ENCODE measurements at places on chromosomes 5 and 9.

DNA sequence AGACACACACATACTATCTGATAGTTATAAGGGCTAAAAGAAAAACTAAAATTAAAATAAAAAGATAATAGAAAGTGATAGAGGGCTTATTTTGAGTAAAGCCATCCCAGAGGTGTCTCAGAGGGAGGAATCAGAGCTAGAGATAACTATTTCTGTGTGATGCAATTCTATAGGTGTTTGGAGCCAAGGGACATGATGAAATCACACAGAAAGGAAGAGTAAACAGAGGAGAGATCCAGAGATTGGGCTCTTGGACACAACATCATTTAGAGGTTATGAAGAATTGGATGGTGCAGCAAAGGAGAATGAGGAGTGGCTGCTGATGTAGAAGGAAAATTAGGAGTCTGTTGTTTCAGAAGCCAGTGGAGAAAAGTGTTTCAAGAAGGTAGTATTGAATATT, 393.5 kb downstream of the DIRAS2 start:
- DNase-seq, result no peak

- DNase-seq, result no peak
Observed at GRCh38 chr5:142825378-142826089, 55.4 kb downstream of the ARHGAP26 start.

GRCh38 chr9:1869843-1870242, 145.3 kb upstream of the SMARCA2 start:
- no peak for DNase-seq

GRCh38 chr5:67035098-67035740, 161.4 kb downstream of the CD180 start:
- no peak for DNase-seq

DNA sequence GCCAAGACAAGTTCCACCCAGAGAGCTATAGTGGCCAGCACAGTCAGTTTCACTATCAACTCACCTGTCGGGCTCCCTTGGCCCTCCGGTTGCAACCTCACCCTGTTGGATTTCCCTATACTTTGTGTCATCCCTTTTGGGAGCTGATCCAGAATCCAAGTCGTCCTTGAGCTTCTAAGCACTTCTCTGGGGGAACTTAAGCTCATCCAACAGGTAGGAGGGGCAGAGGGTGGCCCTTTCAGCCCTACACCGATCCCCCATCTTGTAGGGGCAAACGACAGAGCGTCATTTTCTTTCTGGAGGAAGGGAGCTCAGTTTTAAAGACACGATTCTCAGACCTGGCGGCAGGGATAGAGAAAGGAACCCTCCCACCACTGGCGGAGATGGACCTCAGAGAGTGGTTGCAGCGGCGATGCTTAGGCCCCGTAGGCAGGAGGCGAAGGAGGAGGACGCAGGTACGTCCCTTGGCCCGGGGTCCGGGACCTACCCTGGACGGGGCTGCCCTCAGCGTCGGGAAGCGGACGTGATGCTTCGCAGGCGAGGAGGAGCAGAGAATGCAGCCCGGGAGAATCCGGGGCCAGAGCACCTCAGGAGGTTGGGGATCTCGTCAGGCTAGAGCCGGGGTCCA, 519 bp downstream of the ZER1 start:
- DNase-seq, result no peak

DNA sequence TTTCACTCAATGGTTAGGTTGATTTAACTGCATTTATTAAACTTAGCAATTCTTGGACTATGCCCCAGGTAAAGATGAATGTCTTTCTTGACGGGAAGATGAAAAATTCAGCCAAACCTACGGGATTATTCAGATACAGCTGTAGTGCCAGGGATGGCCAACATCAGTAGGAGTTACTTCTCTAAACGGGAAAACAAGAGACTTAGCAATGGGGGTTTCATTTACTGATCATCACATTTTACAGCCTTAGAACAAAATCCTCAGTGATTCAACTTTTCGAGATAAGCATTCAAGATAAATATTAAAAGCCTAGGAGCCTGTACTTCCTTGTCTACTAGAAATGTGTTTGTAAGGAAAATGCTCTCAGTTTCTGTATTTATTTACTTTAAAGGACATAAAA, 46.1 kb downstream of the S1PR3 start:
- no peak for DNase-seq

DNA sequence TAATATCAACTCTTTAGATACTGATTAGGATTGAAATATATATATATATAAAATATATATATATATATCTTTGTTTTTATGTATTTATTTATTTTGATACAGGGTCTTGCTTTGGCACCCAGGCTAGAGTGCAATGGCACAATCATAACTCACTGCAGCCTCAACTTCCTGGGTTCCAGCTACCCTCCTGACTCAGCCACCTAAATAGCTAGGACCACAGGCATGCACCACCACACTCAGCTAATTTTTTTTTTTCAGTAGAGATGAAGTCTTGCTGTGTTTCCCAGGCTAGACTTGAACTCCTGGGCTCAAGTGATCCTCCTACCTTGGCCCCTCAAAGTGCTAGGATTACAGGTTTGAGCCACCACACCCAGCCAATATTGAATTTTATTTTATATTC, 20.6 kb upstream of the CDH6 start:
- no peak for DNase-seq

- no peak for DNase-seq
Observed at GRCh38 chr9:138061631-138062030, 184.0 kb downstream of the CACNA1B start.

GRCh38 chr5:14364096-14364495, 217.5 kb upstream of the OTULINL start:
- no peak for DNase-seq

DNA sequence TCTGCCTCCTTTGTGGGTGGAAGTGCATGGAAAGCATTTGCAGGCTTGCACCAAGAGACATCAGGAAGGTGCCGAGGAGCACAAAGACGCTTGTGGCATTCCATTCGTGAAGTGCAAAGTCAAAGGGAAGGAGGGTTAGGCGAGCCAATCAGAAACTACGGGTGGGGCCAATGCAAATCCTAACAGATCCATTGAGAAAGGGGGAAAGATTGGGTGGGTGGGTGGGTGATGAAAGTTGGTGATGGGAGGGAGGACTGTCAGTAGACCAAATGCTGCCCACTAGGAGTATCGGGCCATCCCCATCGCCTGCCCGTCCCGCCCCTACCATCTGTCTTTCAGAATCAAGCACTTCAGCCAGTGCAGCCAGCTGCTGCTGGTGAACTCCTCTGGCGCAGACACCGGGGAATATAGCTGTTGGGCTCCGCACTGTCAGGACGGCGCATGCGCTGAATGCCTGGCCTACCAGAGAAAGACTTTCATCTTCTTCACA, 17.1 kb upstream of the ANXA6 start:
- no peak for DNase-seq

GRCh38 chr9:91036356-91036755, 234.7 kb downstream of the SYK start:
- DNase-seq, result no peak

- DNase-seq, result no peak
Observed at GRCh38 chr9:136228107-136228875, 17.3 kb downstream of the QSOX2 start.

GRCh38 chr5:178337334-178337741, 104.7 kb upstream of the PHYKPL start:
- no peak for DNase-seq

GRCh38 chr9:116555556-116556155, 131.4 kb upstream of the TRIM32 start:
- no peak for DNase-seq

- DNase-seq, result no peak
Observed at GRCh38 chr5:44714871-44715561, 93.7 kb upstream of the MRPS30 start.

- DNase-seq, result no peak
Observed at GRCh38 chr5:94524841-94525697, 93.3 kb downstream of the KIAA0825 start.

GRCh38 chr9:84992381-84992780, 322.9 kb downstream of the NTRK2 start:
- no peak for DNase-seq

DNA sequence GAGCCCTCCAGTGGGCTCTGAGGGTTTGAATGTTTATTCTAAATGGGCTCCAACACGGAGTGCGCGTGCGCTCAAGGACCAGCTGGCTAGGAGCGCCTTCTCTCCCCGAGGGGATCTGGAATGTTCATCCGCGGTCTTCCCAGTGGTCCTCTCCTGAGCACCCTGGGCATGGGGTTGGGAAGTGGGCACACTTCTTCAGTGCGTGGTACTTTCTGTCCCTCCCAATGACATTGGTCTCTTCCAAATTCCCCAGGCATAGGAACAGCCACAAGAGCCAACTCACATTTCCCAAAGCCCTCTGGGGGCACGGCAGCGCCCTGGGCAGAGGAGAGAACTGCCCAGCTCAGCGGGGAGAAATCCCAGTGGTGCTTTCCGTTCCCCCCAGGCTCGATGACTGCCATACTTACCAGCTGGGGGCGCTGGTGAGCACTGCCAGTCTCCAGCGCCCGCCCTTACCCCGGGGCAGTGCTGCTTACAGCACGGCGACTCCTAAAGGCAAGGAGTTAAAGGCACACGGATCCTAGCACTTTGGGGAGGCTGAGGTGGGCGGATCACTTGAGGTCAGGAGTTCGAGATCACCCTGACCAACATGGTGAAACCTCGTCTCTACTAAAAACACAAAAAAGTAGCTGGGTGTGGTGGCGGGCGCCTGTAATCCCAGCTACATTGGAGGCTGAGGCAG, 29.9 kb upstream of the OBP2B start:
- peak; percentile 80 for DNase-seq

DNA sequence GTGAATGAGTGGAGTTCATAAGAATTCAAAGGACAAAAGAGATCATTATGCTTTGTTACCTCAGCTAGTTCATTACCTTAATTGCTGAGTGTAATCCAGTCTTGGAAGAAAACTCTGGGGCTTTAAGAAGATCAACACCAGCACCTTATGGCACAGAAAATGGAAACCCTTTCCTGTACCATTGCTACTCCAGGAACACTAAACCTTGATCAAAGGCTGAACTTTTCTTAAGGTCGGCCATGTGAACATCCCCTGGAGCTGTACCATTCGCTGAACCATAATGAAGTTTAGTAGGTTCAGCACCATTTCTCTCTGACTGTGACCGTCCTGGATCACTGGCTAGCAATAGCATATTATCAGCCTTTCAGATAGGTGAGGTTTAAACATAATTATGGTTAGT, 97.4 kb downstream of the PBX3 start:
- DNase-seq, result no peak

DNA sequence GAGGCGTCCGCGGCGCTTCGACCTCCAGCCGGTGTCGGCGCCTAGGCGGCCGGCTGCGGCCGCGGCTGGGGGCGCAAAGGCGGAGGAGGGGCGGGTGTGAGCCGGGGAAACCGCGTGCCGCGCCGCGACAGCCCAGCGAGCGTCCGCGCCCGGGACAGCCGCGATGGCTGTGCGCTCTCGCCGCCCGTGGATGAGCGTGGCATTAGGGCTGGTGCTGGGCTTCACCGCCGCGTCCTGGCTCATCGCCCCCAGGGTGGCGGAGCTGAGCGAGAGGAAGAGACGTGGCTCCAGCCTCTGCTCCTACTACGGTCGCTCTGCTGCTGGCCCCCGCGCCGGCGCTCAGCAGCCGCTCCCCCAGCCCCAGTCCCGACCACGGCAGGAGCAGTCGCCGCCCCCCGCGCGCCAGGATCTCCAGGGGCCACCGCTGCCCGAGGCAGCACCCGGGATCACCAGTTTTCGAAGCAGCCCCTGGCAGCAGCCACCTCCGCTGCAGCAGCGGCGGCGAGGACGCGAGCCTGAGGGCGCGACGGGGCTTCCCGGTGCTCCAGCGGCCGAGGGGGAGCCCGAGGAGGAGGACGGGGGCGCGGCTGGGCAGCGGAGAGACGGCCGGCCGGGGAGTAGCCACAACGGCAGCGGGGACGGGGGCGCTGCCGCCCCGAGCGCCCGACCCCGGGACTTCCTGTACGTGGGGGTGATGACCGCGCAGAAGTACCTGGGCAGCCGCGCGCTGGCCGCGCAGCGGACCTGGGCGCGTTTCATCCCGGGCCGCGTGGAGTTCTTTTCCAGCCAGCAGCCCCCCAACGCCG, 605 bp downstream of the CHSY3 start:
- no peak for DNase-seq

- DNase-seq, result no peak
Observed at GRCh38 chr5:1865486-1865885, 17.2 kb downstream of the IRX4 start.

DNA sequence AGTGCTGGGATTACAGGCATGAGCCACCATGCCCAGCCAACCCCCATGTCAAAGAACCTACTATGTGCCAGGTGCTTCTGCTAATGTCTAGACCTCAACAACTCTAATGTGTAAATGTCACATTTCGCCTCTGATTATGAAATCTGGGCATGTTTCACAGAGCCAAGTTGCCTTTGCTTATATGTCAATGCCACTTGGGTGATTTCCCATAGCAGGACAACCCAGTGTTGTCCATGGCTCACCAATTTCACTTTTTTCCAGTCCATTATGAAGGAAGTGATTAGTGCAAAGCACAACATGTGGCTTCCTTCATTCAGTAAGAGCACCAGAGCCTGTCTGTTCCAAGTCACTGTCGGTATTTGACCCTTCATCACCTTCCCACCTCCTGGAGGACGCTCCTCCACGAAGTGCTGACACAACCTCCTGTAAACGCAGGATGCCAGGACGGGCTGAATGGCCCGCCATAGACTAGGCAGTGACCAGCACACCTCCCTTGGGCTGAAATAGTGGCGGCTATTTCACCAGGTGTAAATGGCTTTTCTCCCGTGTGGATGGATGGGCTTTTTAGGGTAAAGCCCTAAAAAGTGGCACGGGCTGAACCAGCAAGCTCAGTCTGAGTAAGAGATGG, 962 bp upstream of the PKN3 start:
- no peak for DNase-seq

DNA sequence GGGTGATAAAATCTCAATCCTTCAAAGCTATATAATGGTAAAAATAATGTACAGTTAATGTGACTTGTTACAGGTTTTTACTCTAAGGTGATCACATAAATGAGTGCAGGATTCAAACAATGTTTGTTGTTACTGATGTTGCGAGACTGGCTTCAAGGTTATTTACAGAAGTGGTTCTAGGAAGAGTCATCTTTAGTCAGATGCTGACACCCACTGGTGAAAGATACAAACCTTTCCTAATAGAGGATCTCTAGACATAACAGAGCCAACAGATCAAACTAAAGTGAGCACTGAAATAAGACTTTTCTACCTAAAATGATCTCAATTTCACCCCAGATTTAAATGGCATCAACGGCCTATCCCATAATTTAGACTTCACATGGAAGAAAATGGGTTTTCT, 20.2 kb downstream of the ARSB start:
- no peak for DNase-seq

DNA sequence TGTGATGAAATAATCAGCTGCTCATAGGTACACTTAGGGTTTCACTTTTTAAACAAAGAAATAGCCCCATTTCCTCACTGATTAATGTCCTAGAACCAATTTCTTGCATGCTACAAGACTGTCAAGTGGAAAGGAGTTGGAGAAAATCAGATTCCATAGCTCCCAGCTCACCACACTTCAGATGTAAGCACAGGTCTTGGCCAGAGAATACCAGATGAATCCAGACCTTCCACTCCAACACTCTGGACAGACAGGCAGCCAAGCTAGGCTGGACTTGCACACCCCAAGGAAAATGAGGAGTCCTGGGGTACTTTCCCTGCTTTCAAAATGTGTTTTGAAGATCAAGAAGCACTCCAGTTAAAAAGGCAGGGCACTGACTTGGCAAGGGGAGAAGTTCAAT, 68.5 kb downstream of the KLHL3 start:
- no peak for DNase-seq

Measured in CD4-positive, alpha-beta T cell (primary cell).